ENCODE measurements at places on chromosomes 7 and 10.

DNA sequence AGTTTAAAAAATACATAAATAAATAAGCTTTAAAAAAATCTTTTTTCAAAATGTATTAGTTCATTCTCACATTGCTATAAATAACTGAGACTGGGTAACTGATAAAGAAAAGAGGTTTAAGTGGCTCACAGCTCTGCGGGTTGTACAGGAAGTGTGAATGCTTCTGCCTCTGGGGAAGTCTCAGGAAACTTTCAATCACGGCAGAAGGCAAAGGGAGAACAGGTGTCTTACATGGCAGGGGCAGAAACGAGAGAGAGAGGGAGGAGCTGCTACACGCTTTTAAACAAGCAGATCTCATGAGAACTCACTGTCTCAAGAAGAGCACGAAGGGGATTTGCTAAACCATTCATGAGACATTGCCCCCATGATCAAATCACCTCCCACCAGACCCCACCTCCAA, 114.6 kb downstream of the DNAJC1 start:
- DNase-seq: no peak

DNA sequence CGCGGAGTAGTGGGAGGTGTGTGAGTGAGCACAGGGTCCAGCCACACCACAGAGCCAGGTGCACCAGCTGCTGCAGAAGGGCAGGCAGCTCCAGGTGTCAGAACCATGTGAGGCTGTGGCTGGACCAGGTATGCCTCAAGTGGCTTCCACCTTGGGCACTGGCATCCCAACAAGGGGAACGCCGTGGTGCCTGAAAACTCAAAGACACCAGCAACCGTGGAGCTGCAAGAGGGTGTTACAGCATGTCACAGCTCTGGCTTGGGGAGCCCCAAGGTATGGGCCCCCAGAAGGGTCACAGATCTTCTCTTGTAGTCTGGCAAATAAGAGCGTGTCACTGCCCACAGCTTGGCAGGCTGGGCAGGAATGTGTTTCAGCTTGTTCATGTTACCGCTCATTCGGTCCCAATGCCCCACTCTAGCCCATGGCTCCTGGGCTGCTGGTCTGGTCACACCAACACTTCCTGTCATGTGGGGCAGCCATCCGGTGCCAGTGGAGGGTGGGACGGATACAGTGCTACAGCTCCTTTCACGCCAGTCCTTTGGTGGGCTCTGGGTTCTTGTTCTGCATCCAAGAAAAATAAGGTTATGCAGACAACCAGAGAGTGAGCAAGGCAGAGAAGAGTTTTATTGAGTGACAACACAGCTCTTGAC, 29.8 kb downstream of the STRA8 start:
- no peak for DNase-seq

GRCh38 chr7:92881091-92881485, 44.7 kb upstream of the CDK6 start:
- no peak for DNase-seq

DNA sequence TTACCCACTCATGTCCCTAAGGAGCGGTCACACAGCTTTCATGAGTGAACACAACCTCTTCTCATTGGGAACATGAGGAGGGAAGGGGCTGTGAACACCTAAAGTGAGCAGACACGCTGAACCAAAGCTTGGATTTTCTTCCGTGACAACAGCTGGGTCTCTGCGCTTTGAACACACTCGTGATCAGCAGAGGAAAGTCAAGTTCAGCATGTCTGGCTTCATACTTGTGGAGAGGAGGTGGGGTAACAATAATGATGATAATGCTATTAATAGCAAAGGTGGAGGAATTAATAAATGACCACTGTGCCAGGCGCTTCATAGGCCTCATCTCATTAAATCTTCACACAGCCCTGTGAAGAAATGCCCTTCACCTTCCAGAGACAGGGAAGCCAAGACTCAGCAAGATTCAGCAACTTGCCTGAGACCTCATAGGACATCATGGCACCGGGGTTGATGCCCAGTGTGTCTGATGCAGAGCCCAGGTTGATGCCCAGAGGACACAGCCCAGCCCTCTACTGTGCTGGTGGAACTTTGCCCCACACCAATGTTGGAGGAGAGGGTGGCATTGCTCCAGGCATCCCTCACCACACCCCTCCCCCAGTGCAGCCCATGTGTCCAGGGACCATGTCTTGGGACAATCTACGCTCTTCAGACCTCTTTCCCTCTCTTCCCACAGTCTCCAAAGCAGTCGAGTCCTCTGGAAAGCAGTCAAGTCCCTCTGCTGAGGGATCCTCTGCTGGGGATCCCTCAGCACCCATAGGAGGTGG, 40.6 kb downstream of the GSDME start:
- DNase-seq: no peak

DNA sequence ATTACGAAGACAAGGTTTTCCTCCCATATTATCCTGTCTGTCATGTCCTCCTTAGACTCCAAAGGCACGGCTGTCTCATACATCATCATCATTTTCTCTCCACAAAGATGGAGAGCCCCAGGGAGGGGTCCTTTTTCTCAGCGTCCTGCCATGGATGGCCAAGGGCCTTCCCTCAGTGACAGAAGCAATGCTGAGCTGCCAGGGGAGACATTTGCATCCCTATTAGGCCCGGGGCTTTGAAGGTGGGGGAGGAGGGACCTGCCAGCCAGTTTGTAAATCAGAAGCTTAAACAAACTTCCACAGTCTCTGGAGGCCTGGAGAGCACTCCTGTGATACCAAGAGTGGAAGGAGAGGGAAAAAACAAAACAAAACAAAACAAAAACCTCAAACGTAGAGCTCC, 112.4 kb upstream of the ADO start:
- no peak for DNase-seq

GRCh38 chr10:67779465-67780203, 58.4 kb downstream of the DNAJC12 start:
- DNase-seq: peak; percentile 86

DNA sequence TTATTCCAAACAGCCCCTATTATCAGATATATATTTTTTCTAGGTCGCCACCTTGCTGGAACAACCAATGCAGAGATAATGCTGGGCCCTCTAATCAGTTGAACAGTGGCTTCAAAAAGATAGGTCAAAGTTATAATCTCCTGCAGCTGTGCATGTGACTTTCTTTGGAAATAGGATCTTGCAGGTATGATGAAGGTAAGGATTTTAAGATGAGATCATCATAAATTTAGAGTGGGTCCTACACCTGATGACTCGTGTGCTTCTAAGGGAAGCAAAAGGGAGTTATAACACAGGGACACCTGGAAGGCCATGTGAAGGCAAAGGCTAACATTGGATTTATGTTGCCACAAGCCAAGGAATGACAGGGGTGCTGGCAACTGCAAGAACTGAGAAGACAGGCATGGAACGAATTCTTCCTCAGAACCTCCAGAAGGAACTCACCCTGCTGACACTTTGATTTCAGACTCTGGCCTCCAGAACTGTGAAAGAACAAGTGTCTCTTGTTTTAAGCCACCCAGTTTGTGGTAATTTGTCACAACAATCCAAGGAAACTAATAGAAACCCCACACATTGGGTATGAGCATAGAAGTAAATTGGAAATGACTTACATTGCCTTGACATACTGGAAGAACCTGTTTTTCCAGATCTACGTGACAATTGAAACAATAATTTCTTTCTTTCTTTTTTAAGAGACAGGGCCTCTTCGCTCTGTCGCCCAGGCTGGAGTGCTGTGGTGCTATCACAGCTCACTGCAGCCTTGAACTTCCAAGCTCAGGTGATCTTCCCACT, 34.4 kb downstream of the CCDC71L start:
- no peak for DNase-seq

- DNase-seq: peak; percentile 29
These were observed 56.0 kb downstream of the NDUFB2 start for GRCh38 chr7:140752533-140752932.

GRCh38 chr10:77494327-77494726, 143.3 kb downstream of the KCNMA1 start:
- DNase-seq: no peak

- DNase-seq: no peak
These were observed 40.6 kb upstream of the CXCL12 start for GRCh38 chr10:44425466-44425865.

- DNase-seq: no peak
These were observed 5.4 kb upstream of the TRPV6 start for GRCh38 chr7:142890874-142891485.

DNA sequence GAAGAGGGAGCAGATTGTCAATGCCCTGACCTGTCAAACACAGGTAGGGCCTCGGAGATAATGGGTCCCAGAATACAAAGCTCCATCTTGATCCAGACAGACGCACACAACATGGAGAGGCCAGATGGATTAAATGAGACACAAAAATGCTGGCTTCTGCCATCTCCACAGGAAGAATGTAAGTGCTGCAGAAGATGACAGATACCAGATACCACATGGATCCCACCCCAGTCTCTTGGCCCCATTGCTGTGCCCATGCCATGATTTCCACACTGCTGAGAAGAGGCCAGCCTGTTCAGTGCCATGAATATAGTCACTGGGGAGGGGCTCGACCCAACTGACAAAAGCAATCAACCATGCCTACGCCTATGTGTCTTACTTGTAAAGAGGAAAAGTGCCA, 487.9 kb downstream of the PARD3 start:
- no peak for DNase-seq

DNA sequence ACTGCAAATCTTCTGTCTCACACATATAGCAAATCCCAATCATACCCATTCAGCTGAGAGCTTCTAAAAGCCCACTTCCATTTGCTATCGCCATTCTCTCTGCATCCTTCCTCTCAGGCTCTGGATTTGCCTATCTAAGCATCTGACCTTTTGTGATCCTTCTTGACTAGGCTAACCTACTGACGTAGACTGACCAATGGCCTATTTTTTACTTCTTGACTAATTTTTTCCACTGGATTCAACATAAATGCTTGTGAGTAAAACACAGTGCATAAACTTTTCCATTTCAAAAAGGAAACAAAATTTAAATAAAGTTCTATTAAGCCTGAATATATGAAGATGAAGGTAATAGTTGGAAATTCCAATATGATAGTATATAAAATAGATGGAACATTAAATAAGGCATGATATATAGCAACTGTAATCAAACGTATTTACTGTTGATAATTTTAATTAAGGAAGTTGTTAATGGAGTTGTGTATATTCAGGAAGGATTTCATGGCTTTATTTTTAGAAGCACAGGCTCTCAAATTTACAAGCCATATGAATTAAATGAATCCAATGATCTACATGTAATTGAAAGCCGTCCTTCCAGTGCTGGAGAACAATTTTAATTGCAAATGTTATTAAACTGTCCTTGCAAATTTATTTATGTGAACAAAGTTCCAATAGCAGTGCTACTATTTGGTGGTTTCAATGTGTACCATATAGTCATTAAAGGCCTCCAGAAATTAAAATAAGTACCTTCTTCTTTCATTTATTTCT, 918.4 kb downstream of the SORCS3 start:
- no peak for DNase-seq

- no peak for DNase-seq
These were observed 96.3 kb downstream of the CDK14 start for GRCh38 chr7:90692396-90692795.

GRCh38 chr7:24611130-24611529, 37.9 kb downstream of the PALS2 start:
- no peak for DNase-seq

GRCh38 chr10:119299531-119299930, 92.2 kb downstream of the GRK5 start:
- DNase-seq: no peak

DNA sequence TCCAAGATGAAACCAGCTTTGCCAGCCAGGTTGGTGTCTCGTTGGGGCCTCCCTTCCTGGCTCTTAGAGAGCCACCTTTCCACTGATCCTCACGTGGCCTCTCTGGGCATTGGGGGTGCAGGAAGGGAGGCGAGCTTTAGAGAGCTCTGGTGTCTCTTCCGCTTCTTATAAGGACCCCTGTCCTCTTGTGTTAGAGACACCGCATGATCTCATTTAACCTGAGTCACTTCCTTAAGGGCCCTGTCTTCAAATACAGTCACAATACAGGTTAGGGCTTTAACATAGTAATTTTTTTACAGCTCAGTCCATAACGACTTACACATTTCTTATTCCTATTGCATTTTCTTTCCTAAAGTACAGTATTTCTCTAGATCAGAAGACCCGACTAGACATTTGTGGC, 535.8 kb downstream of the SDK1 start:
- DNase-seq: no peak

DNA sequence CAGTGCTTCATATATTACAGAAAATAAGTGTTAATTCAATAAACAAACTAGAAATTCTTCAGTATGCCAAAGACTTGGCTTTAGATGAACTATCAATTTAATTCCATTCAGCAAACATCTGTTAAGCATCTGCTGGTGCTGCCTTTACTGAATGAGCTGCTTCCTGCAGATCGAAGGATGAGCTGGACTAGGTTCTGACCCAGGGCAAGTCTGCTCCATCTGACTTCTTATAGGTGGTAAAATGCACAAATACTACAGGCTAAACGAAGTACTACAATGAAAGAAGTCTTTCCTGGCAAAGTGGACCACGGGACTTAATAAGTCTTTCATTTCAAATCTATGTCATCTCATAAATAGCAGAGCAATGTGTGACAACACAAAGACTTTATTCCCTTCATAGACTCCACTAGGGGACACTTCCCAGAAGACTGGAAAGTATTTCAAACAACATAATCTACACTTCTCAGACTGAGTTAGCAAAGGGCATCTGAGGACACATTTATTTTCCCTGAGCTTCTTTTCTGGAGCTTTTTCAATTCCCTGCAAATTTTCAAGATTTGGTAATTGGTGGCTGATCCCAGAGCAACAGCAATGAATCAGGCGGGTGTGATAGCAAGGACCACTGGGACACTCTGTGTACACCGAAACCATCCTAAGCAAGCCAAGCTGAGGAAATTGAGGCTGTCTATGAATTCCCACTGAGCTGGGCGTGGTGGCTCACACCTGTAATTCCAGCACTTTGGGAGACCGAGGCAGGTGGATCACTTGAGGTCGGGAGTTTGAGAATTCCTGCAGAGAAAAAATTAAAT, 108.9 kb upstream of the FRMD4A start:
- DNase-seq: no peak

GRCh38 chr7:154867068-154867467, 135.9 kb downstream of the PAXIP1 start:
- DNase-seq: no peak

- DNase-seq: no peak
These were observed 421.3 kb upstream of the GALNT17 start for GRCh38 chr7:70710651-70711050.

- no peak for DNase-seq
These were observed 43.3 kb upstream of the ITGA8 start for GRCh38 chr10:15763006-15763405.

DNA sequence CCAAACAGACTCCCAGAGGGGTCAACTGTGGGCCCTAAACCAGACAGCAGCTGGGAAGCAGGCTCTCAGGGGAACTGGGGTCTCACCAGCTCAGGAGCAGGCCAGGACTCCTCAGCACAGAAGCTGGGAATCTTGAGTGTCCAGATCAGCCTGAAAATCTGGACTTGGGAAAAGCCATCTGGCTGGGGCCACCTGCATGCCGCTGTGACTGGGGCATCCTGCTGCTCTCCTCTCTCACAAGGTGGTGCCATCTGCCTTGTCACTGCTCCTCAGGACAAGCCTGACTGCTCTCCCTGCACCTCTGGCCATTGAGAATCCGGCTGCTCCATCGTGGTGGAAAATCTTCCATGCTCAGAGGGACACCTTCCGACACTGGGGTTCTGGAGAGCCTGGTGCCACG, 141.4 kb downstream of the PLPP4 start:
- DNase-seq: no peak

Measured in suppressor macrophage treated with lipopolysaccharide for 1 hour (primary cell).